CD4-positive, alpha-beta T cell treated with Interleukin-2 at 100 ng/mL for 4 hours (primary cell): ENCODE measurements at places on chromosomes 7 and 10.

DNA sequence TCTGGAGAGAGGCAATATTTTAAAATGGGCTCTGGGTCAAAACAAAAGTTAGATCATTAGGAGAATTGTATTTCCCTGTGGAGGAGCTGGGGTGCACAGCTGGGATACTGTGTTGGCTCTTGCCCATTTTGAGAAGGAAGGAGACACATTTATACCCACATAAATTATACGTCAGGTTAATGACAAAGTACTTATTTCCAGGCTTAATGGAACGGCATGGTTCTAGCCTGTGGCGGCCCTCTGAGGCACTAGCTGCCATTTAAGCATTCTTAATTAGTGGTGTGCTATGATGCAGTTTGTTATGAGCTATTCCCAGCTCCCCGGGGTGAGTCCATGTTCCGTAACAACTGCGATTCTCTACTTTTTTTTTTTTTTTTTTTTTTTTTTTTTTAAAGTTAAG is 193.5 kb downstream of the SEC23IP start:
- no peak for DNase-seq

- no peak for DNase-seq
These were observed 1182.0 kb downstream of the CNTNAP2 start for GRCh38 chr7:147298611-147299043.

GRCh38 chr10:56715262-56715661 is 354.2 kb upstream of the ZWINT start:
- DNase-seq, result no peak

DNA sequence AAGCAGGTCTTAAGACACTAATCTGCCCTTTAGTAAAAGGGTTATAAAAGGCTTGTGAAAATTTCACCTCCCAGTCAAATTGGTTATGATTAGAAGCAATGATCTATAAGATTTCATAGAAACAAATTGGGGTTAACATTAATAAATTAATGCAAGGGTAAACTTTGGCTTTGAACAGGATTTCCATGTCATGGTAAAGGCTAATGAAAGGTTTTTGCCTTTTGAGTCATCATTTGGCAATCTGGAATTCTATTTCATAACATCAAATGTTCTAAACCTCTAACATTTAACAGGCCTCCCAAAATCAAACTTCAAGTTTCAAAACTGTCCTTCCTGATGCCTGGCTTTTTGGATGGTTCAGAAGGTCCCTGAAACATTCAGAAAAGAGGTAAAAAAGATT is 62.4 kb downstream of the COA1 start:
- no peak for DNase-seq

DNA sequence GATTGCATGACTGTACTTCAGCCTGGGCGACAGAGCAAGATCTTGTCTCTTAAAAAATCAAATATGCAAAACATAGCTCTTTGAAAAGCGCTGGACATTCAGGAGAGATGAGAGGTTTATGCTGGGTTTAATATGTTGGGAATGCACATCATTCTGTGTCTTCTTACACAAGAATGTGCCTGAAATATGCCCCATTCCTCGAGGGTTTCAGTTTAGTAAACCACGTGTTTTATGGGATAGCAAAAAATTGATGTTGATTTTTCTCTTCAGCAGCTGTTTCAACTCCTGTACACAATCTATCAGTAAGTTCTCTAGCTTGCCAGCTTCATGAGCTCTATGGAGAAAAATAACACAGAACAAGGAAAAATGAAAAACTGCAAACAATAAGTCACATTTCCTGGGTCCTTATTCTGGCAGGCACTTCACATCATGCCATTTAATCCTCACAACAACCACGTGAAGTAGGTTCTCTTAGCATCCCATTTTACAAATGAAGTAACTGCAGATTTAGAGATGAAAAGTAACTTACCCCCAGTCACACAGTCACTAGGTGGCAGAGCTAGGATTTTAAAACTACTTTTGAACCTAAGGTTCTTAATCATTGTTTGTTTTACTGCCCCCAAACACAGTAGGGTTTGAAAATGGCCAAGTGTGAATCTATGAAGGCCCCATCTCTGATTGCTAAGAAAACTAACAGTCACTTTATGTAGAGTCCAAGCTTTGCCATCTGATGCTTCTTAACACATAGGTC is 423.6 kb downstream of the PHTF2 start:
- DNase-seq, result no peak

GRCh38 chr10:132516771-132517725 is 20.5 kb upstream of the INPP5A start:
- DNase-seq, result no peak

- no peak for DNase-seq
These were observed 6.3 kb upstream of the DDIT4 start for GRCh38 chr10:72267381-72267780.

GRCh38 chr7:107502797-107503196 is 32.9 kb downstream of the GPR22 start:
- no peak for DNase-seq

DNA sequence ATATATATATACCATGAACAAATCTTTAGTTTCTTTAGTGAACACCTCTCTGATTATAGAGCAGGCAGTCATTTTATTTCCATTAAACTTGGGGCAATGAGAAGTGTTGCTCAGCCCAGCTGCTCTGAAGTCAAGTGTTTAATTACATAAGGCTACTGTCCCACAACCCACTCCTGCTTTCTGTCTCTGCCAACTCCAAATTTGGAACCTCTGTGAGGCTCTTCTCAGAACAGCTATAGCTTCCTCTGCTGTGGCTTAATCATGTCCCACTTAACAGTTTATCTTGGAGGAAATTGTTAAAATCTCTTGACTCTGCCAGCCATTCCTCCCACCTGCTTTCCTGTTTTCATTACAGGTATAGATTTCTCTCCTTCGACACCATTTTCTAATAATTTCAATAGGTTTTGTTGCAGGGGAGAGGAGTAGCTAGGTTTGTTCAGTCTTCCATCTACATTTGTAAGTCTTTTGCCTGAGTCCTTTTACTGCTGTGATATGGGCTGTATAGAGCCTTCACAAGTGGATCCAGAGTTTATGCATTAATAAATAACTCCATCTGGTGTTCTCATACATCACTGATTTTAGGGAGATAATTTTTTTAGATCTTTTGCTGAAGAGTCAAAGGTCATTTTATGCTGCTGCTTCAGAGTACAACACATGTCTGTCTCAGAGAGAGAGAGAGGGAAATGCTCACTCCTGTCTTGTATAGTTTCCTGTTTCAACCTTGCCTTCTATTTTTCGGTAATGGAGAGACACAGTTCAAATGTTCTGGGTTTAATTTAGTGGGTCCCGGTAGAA is 170.4 kb downstream of the WNT2 start:
- no peak for DNase-seq

DNA sequence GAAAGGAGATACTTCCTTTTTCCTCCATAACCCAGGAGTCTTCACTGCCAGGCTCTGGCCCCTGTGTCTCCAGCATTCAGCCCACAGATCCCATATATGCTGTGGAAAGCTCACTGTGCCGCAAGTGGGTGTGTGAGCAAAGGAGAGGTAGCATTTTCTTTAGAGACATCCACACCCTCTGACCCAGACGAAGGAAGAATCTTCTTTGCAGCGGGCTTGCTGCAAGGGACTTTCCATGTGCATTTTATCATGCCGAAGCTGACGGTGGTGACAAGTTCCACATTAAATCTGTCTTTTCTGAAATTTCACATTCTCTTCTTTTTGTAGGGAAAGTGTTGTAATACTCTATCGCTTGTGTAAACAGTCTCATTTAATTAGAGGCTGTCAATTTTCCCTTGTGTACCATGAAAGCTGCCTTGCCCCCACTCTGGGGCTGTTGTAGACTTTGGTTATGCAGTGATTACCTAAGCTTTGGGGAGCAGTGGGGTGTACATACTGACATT is 409.5 kb downstream of the SUGCT start:
- no peak for DNase-seq

DNA sequence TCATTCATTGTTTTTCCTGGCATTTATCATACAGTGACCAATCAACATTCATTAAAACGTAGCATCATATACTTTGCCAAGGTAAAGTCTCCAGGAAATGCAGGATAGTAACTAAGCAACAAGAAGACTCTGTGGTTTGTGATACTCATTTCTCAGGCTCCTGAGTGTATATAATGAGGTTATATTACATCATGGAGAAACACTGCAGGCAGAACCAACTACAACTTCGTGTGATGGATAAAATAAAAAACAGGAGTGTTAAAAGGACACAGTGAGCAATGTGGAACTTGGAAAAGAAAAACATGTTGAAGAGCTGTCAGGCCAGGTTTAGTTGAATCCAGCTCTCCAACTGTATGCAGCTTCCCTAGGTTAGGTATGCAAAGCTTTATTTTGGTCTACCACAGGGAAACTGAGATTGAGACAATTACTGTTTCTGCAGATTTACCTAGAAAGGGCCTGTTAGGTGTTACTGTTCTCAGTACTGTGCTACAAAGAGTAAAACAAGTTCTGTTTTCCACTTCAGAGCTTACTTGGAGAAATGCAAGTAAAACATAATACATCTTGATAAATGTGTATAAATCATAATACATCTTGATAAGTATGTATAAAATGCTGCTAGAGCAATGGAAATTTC is 7.8 kb upstream of the CCNY start:
- DNase-seq, result no peak

GRCh38 chr7:141122736-141123135 is 48.9 kb downstream of the TMEM178B start:
- no peak for DNase-seq

DNA sequence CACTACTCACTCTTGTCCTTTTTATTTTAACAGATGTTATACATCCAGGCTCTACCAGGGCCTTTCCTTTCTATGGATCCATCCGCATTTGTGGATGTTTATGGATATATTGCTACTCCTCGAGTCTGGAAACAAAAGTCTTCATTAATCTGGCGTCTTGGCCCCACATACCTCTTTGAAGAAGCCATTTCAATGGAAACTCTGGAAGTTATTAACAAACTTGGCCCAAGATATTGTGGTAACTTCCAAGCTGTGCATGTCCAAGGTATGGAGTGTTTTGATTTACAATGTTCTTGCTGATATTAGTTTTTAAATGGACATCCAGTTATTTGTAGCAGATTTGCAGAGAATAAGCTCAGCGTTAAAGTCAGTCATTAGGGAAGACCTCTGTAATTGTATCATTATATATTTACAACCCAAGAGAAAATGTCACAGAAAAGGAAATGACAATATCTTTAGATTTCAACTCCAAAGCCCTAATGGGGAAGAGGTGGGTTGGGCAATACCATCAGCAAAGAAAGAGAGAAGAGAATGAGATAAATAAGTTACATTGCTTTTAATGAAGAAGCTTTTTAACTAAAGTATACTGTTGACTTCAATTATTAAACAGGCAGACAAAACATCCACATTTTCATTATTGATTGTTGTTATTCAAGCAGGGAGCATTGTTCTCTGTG is 102.1 kb downstream of the WDFY4 start:
- no peak for DNase-seq

- no peak for DNase-seq
These were observed 125.3 kb upstream of the RSU1 start for GRCh38 chr10:16942381-16943078.

- DNase-seq, result no peak
These were observed 42.3 kb upstream of the CYCS start for GRCh38 chr7:25167262-25167843.

- DNase-seq, result no peak
These were observed 90.5 kb upstream of the PDGFA start for GRCh38 chr7:610141-610530.

GRCh38 chr7:134686786-134687185 is 40.1 kb downstream of the BPGM start:
- no peak for DNase-seq

- DNase-seq, result no peak
These were observed 138.7 kb upstream of the ADO start for GRCh38 chr10:62665771-62666170.

GRCh38 chr10:1241973-1242935 is 186.1 kb downstream of the WDR37 start:
- DNase-seq, result no peak

GRCh38 chr7:2529161-2530070 is 9.8 kb downstream of the LFNG start:
- peak; percentile 70 for DNase-seq
